ENCODE measurements at places on chromosomes 3 and 15. TPM values are rescaled to one million over a fixed set of nuclear protein-coding genes. Genes with fewer than 3 reads are reported as not detected.

NR2F2 gene
- not detected for total RNA-seq

GRCh38 chr3:171458864-171459136, 1.4 kb downstream of the TNIK start:
- no peak for DNase-seq

- no peak for DNase-seq
These were observed 973.4 kb downstream of the ROBO1 start for GRCh38 chr3:78794431-78794830.

GRCh38 chr15:38667890-38668850, 103.6 kb upstream of the RASGRP1 start:
- DNase-seq, result no peak

DNA sequence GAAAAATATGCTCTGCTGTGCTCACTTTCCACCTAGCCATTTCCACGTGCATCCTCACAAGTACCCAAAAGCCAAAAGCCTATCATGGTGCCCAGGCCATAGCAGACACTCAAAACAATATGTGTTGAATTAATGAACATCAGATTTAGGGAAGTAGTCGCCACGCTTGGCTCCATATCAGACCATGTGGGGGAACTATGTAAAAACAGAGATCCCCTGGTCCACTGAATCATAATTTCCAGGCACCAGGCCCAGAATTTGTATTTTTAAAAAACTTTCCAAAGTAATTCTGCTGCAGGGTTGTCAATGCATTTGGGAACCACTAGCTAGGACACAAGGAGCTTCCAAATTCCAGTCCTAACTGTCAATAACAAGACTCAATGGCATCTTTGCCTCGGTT, 77.3 kb downstream of the CNTN3 start:
- no peak for DNase-seq

- DNase-seq, result no peak
These were observed 3.2 kb upstream of the SLC9A9 start for GRCh38 chr3:143851331-143852017.

DNA sequence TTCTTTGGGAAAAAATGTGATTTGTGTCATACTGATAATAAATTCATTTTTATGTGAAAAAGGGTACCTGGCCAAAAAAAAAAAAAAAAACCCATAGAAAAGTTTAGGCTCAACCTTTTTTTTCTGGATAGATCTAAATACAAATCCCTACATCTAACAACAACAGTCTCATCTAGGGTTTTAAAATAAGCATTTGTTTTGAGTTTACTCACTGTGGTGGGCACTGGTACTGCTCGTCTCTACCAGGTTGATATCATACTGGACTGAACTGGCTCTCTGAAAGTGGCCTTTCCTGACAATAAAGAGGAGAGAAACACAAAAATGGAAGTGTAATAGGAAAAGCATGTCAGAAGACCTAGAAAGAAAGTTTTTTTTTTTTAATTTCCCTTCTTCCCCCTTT, 52.0 kb downstream of the FBXO22 start:
- no peak for DNase-seq

- no peak for DNase-seq
These were observed 18.0 kb downstream of the RMDN3 start for GRCh38 chr15:40737048-40737447.

DNA sequence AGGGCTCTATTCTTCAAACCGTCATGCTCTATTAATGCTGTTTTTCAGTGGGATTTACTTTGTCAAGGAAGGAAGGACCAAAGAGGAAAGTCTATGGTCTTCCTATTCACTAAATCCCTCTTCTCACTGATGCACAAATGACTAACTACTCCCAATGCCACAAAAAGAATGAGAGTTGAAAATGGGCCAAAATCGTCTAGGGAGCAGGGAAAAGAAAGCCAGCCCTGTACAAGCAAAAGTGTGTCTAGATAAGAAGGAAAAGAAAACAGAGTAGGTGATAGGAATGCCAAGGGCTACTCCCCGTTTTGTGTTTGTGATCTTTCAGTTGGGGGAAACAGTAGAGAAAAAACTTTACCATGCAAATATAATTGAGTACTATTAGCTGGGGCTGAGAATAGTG, 97.2 kb upstream of the TMCO5A start:
- no peak for DNase-seq

DNA sequence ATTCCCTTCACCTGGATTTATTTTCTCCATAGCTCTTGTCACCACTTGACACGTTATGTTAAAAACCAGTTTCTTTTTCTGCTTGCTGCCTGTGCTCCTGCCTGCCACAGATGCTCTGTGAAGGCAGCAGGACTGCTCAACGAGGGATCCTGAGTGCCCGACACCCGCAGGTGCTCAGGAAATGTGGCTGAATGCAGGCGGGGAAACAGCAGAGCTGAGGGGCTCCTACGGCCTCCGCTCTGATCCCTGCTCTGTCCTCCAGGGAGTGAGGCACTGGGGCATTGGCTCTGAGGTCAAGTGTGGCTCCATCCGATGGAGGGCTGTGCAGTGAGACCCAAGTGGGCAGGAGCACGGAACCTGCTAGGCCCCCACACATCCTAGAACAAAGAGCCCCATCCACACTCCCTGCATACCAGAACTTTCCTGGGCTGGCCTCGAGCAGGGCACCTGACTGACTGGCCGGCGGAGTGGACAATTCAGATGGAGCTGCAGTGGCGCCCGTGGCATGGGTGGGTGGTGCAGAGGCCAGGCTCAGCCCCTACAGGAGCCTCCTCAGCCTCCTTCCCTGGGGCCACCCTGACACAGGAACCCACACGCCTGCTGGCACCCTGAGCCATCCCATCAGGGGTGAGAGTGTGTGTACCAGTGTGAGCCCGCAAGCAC, 27.9 kb downstream of the IQSEC1 start:
- no peak for DNase-seq
